Activated T-helper 9 cell treated with anti-CD3 and anti-CD28 coated beads, Interleukin-2, amount 50 U/mL, for 16 hours (primary cell): ENCODE measurements at places on chromosomes 16 and 17.

- no peak for DNase-seq
Observed at GRCh38 chr16:2398520-2398919, 30.7 kb upstream of the CCNF start.

- no peak for DNase-seq
Observed at GRCh38 chr17:58468944-58469343, 19.3 kb downstream of the HSF5 start.

GRCh38 chr17:74981318-74981978 lies 6.0 kb upstream of the CDR2L start:
- no peak for DNase-seq

DNA sequence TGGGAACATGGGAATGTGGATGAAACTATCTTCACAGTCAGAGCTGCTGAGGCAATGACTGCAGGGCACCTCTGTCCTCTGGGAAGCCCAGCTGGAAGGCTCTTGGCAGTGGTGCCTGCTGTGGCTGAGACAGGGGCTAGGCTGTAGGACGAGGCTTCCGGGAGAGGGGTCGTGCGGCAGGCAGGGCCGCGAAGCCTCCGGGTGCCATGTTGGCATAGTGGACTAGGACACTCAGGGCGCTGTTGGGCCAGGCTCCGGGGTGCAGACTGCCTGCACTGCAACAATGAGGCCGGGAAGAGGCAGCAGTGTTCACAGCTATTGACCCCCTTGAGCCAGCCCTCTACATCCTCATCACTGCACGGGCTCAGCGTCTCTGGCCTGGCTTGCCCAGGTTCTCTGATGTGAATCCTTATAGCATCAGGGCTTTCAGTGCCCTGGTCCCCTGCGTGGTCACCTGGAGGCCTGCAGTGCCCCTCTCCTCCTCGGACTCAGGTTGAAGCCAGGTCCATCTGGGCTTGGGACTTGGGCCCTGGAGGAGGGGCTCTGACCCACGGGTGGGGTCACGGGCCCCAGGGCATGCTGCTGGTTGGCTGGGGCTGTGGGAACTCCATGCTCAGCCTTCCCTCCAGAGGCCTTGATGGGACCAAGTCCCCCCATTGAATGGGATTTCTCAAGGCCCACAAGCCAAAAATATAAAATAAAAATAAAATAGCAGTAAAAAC lies 91.6 kb downstream of the TNFRSF13B start:
- no peak for DNase-seq

- no peak for DNase-seq
Observed at GRCh38 chr17:78032166-78032565, 73.7 kb downstream of the TNRC6C start.

DNA sequence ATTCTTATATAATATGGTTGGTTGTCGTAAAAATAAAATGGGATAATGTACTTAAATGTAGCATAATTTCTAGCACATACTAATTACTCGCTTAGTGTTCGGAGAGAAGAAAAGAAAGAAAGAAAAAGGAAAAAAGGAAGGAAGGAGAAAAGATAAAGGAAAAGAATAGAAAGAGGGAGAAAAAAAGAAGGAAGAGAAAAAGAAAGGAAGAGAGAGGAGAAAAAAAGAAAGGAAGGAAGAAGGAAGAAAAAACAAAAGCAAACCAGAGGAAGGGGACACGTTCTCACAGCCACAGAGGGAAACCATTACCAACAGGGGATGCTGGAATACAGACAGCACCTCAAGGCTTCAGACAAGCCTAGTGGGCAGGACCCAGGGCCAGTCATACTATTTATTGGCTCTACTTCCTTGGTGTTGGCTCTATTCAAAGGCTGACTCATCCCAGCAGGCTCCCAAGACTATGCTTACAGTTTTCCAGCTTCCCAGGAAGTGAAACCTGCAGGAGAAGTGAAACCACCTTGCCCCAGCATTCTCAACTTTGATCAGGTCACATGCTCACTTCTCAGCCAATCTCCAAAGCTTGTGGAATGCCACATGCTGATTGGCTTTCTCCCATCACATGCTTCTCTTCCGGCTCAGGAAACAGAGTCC lies 273.5 kb upstream of the IRX5 start:
- DNase-seq, result no peak

GRCh38 chr17:37299257-37299980 lies 76.4 kb upstream of the C17orf78 start:
- DNase-seq, result no peak

GRCh38 chr16:86245351-86245750 lies 265.0 kb upstream of the FOXF1 start:
- no peak for DNase-seq

- DNase-seq, result no peak
Observed at GRCh38 chr16:2366660-2367309, 26.3 kb upstream of the ABCA3 start.

GRCh38 chr17:75897160-75898019 lies 639 bp upstream of the TRIM65 start:
- DNase-seq, result no peak

DNA sequence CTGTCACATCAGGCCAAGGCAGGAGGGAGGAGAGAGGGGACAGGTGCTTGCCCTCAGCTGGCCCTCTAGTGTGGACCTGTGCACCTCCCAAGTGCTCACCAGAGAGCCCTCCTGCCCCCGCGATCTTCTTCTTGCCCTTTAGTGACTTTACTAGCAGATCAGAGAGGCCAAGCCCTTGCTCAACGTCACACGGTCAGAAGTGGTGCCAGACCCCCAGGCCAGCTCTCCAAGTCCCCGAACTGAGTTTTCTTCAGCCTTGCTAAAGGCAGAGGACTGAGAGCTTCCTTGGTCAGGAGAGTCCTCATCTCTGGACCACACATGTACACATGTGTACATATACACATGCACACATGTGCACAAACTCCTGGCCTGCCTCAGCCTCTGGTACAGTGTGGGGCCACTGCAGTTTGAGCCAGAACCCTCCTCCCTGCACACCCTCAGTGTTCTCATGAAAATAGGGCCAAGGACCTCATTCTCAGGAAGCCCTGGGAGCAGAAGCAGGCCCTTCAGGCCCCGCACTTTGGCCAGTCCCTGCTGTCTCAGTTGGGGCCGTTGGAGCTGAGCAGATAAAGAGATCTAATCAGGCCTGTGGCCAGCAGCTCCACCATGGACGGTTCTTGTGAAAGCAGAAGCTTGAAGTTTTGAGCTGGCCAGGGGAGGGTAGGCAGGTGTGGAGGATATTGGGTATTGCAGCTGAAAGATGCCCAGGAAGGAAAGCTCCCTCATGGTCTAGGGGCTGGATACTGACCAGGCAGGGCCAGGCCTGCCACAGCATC lies 7.4 kb upstream of the EPX start:
- DNase-seq, result no peak

GRCh38 chr17:59510611-59511010 lies 54.8 kb upstream of the DHX40 start:
- DNase-seq, result no peak

DNA sequence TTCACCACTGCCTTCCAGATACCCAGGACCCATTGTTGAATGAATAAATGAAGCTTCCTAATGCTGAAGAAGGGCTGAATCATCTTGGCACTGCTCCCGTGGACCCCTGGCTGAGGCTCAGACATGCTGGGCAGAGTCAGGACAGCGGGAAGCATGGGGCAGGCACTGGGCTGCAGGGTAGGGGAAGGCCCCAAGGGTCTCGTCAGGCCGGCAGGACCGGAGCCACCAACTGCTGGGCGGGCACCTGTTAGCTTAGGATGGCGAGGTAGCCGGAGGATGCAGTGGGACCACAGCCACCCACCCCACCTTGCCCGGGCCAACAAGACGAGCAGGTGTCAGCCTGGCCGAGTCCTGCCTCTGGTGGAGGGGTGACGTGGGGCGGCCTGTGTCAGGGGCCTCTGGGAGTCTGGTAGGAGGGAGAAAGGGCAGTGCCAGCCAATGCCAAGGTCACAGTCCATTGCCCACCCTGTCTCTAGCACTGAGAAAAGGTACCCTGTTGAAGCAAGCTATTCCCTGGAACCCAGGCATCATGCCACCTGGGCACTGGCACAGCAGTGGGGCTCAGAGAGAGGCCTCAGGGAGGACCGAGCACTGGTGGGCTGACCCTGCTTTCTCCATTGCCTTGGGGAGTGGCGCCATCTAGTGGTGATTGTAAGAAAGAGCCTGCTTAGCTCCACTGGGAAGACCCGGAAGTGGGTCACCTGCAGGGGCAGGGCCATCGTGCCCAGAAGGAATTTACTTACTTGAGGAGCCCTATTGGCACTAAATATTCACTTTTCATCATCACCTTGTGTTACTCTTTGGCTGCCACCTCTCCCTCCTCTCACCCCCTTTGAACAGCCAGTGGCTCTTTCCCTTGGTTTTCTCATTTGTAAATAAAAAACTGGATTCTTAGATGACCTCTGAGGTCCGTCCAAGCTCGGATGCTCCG lies 3.0 kb upstream of the DLX3 start:
- DNase-seq, result peak; percentile 74

GRCh38 chr17:83192161-83192788 lies 112.9 kb downstream of the METRNL start:
- no peak for DNase-seq

GRCh38 chr17:68640242-68640989 lies 39.2 kb upstream of the FAM20A start:
- DNase-seq, result no peak

DNA sequence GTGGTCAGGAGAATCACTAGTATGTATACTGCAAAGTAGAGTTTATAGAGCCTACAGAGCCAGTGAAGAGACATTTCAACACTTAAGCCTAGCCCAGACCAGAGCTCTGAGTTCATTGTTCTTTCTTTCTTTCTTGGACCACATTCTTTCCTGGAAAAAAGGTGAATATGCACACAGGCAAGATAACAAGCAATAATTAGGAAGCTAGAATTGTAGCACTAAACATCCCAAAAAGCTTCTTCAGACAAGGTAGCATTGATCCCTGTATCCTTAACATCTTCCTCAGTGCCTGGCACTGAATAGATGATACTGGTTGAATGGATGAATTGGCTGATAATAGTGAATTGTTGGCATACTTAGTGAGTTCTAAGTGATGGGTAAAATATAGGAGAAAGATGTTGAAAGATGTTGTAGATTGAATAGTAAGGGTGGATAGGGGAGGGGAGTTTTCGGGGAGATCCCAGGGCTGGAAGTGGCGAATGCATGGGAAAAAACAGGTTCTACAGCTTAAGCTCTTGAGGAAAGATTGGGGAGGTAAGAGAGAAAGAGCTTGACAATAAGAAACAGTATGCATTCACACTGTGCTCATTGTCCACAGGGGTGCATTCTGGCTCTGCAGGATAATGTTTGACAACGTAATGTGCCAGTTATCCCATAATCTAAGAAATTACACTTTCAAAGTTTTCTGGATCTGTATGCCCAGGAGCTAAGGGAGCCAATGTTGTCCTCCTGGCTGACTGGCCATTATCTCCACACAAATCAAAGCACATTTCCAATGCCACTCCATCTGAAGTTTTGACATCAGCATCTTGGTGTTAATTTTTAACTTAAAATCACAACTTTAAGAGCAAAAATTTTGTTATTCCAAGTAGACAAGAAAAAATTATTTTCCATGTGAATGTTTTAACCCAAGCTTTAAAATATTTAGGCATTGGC lies 35.6 kb downstream of the TUBD1 start:
- no peak for DNase-seq

- no peak for DNase-seq
Observed at GRCh38 chr16:78290872-78291591, 191.6 kb downstream of the WWOX start.

DNA sequence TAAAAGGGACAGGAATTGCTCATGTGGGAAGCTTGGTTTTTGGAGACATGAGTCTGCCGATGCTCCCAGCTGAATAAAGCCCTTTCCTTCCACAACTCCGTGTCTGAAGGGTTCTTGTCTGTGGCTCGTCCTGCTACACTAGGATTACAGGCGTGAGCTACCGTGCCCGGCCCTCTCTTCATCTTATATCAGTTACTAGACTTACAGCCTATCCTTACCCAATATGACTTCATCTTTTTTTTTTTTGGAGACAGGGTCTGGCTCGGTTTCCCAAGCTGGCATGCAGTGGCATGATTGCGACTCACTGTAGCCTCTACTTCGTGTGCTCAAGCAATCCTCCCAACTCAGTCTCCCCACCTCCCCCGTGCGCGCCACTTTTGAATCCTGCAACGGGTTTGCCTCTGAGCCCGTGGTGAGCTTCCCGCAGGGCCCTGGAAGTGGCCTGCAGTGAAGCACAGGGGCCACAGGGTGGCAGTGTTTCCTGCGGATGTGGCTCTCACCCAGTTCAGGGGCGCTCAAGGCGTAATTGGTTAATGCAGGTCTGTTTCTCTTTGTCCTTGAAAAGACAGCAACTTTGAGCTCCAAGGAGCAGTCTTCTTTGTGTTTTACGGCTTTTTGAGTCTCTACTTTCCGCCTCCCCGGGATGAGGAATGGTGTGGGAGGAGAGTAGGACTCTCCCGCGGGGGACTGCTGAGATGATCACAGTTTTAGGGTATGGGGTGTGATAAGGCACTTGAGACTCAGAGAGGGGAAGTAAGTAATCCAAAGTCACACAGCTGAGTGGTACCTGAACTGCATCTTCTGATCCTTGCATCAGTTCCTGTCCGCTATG lies 22.7 kb upstream of the GPRC5B start:
- peak; percentile 52 for DNase-seq

- no peak for DNase-seq
Observed at GRCh38 chr17:82400830-82401229, 17.3 kb upstream of the HEXD start.

GRCh38 chr17:80948976-80949450 lies 42.6 kb upstream of the CHMP6 start:
- DNase-seq, result no peak
